ENCODE measurements at places on chromosomes 5 and 9.

DNA sequence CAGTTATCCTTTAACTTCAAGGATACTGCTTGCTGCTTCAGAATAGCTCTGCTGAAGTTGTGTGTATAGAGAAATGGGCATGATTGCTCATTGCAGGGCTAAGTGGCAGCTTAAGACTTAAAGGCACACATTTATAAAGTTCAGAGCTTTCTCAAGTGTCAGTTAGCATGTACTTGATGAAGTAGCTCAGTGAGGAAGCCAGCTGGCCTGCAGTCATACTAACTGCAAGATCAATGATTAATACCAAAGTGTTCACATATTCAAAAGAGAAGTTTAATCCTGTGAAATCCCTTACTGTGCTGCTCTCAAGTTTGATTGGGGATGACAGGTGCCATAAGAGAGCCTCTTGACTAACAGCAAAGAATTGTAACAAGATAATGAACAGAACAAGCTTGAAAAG lies 483.4 kb upstream of the NUDT12 start:
- DNase-seq: no peak

DNA sequence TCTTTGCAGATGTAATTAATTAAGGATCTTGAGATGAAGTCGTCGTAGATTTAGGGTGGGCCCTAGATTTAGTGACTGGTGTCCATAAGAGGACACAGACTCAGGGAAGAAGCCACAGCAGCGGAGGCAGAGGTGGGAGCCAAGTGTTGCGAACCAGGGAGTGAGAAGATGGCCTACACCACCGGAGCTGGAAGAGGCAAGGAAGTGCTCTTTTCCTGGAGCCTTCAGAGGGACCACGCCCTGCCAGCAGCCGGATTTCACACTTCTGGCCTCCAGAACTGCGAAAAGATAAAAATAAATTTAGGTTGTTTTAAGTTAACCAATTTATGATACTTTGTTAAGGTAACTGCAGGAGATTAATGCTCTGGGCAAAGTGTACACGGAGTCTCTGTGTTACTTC lies 30.7 kb downstream of the EHMT1 start:
- DNase-seq: no peak

GRCh38 chr5:171342362-171343111 lies 33.5 kb downstream of the TLX3 start:
- DNase-seq: no peak

GRCh38 chr5:73242735-73243134 lies 69.7 kb downstream of the TMEM174 start:
- no peak for DNase-seq

DNA sequence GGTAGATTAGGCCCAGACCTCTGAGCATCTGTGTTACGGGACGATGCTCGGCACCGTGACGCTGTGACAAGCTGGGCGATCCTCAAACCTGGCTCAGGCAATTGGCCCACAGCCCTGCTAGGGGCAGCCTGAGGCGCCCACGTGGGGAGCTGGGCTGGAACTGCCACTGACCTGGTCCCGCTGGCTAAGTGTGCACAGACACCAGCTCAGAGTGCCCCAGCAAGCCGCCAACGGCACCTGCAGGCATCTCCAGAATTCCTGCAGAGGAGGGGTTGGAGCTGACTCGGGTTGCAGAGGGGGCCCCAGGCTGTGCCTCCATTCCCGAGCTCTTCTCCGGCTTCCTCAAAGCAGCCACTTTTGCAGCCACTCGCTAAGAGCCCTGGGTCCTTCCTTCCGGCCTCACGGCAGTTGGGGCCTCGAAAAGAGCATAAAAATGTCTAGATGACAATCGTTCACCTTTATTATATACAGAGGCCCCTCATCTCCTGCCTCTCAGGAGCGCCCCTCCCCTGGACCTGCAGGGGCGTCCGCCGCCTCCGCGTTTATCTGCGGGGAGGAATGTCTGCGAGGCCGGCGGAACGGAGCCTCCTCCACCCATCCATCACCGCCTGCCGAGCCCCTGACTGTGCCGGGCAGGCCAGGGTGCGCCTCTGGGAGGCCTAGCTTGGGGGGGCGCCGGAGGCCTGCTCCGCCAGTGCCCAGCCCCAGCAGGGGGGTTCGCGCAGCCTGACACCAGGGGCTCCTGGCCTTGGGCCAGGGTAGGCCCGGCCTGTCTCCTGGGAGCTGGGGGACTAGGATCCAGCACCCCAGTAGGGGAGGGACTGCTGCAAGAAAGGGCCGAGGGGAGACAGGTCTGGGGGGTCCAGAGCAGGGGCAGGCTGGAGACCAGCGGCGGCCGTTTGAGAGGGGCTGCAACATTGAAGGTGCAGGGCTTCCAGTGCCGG lies 144.9 kb downstream of the BARX1 start:
- DNase-seq: no peak

DNA sequence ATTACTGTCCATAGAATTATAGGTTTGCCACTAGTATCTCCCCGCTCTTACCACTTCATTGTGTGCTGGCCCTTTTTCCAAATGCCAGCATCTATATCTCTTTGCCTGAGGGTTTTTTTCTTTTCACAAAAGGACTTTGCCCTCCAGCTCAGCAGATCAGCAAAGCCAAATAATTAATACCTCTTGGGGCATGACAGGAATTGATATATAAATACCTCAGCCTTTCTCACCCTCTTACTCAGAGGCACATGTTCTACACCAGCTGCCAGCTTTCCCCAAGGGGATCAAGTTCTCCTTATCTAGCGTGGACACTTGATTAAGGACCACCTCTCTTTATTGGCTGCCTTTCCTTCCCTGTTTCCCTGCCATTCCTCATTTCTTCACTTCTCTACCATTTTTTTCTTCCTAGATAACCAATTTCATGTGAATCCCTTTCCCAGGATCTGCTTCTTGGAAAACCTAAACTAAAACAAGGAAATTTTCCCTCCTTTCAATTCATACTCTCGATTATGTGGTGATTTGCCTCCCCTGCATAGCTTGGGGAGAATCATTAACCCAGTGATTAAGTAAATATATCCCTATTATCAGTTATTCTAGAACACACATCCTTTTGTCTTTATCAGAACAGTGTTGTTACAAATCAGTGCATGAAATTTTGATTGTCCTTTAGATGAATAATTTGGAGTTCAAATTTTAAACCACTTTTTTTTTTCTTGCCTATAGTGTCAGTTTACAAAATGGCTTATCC lies 6.9 kb upstream of the NUDT12 start:
- no peak for DNase-seq

All from stimulated activated CD8-positive, alpha-beta memory T cell treated with anti-CD3 and anti-CD28 coated beads, Interleukin-4, amount 100 ng/mL, for 4 hours (primary cell).